ENCODE measurements at places on chromosomes 3 and 15.
A peak's percentile ranks its signal among the peaks of the same experiment; 100 is the strongest.

- no peak for DNase-seq
Observed at GRCh38 chr3:120147072-120147871, 53.0 kb upstream of the GSK3B start.

GRCh38 chr15:56877255-56877970 is 41.0 kb upstream of the TCF12 start:
- DNase-seq = no peak

GRCh38 chr3:118110211-118110610 is 924.4 kb downstream of the IGSF11 start:
- DNase-seq = no peak

DNA sequence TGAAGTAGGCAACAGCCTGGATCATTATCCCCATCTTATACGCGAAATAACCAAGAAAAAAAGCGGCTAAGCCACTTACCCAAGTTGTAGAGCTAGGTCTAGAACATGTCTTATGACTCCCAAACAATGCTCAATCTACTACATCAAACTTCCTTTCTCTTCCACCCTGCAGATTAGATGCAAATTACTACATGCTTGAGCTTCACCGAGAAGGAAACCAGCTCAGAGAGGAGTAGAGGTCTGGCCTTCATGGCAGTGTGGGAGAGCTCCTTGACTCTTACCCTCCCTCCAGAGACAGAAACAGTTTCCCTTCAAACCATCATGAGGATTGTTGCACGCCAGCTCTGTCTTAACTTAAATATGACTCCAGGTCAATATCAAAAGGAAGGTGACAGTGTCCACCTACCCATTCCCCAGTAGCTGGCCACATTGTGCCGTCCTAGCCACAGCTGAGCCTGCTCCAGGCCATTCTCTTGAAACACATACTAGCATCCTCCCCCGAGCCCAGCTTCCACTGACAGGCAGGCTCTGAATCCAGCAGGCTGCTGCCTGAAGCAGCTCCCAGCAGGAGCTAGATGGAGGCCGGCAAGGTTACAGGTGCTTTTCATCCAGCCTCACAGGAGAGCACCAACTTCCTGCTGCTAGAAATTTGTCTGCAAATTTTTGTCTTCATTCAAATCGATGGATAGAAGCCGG is 56.8 kb downstream of the CPN2 start:
- DNase-seq = no peak

DNA sequence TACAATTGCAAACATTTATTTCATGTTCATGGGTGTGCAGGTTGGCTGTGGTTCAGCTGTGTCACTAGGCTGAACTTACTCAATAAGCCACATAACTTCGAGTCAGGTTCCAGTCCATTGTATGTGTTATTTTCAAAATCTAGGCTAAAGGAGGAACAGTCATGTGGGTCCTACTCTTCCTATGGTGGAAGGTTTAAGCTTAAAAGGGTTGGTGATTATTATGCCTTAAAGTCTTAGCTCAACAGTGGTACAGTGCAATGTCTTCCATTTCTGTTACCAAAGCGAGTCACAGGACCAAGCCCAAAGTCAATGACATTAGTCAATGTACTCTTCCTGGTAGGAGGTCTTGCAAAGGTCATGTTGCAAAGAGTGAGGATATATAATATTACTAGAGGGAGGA is 78.2 kb downstream of the ATG7 start:
- no peak for DNase-seq

DNA sequence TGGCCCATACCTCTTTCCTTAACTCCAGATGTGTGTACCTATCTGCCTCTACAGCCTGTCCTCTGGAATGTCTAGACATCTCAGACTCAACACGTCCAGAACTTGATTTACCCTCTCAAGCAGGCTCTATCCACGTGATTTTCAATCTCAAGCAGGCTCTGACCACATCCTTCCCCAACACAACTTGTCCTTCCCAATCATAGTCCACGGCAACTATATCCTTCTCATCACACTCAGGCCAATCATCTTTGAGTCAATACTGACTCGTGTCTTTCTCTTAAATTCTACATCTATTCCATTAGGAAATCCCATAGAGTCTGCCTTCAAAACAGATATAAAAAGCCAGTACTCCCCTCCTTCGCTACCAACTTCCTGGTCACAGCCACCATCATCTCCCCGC is 70.4 kb downstream of the FOXP1 start:
- no peak for DNase-seq

- no peak for DNase-seq
Observed at GRCh38 chr15:39767921-39768320, 14.7 kb downstream of the FSIP1 start.

DNA sequence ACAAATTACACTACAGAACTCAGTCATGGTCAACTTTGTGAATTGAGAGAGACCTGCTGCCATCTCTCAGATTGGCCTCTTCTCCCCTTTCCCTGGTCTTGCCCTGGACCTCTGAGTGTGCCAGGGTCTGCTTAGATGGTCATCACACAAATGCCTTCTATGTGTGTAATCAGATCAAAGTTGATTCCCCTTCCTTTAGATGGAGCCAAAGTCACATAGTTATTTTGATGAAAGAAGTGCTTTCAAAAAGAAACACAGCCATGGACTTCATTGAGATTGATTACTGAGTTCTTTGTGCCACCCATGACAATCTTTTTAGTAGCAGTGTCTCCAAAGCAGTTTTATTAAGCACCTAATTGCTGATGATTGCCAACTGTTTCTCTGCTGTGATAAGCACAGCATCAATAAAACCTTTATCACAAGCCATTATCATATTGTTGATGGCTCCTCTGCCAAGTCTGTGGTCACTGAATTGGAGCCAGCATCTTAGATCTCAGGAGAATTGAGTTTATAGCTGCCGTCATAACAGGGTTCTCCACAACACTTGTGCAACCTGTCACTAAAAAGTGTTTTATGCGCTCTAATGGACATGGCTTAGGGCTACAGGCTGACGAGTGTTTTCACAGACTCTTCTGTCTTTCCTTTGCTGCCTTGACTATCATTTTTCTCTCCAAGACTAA is 149.7 kb upstream of the NUDT16 start:
- DNase-seq = no peak

DNA sequence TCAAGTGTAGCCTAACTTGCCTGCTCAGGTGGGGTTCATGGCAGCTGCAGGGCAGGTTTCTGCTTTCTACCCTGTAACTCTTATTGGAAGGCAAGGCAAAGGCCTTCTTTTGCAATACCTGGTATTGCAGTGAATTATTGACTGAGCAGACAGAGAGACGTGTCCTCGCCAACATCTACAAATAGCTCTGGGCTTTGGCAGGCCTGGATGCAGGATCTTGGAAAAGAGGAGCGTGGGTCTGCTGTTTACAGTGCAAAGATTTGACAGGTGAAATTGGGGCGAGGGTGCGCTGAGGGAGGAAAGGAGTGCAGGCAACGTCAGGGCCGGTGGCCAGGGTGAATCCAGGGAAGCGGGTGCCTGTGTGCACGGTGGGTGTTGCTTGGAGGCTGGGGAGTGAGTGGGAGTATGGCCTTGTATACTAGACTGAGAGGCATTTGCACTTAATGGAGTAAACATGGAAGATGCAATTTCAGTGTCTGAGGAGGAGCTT is 44.5 kb downstream of the ST6GAL1 start:
- DNase-seq = no peak

DNA sequence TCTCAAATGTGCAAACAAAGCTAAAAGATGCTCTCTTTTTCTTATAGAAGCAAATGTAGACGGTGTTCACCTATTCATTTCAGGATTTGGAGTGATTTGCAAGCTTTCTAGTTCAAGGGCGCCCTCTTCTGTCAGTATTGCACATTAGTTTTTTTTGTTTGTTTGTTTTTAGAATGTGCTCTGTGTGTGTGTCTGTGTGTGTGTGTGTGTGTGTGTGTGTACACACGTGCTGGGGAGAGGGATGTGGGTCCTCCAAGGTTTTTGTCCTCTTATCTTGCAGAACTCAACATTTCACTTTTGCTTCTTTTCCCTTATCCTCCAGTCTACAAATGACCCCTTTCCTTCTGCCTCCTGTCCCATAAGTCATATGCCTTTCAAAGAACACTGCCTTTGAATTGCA is 23.5 kb downstream of the DNAH1 start:
- DNase-seq = no peak

DNA sequence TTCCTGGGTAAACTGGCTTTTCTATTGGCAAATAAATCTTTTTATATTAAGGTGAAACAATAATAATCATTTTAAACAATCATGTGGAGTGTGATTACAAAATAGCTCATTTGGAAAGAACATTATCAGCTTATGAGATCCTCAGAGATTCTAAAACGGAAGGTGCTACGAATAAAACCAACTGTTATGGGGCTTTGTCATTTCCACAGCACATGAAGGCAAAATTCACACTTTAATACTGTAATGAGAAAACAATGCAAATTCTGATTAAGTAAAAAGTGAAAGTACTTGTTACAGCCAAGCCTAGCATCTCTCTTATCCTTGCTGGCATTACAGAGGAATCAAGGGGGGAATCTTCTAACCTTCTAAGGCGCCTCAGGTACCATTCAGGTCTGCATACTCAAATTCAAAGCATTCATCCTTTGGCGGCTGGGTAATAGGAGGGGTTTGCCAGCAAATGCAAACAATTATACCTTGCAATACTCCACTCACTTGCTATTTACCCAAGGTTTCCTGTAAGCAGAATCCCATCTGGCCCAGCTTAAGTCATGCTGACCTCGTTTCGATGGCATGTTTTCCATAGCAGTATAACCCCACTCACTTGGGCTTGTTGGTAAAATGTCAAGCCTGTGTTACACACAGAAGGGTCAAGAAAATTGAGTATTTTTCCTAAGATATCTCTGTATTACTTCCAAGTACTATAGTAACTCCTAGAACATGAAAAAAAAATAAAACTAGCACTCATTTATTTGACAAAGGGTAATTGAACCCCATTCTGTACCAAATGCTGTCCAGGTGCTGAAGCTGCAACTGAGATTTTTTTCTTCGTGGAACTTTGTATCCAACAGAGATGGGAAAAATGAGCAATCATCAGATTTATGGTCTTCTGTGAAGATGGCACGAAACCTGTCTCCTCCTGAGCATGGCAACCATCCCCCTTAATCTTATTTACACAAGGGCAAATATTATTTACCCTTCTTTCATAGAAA is 183.7 kb upstream of the LMCD1 start:
- DNase-seq = no peak

GRCh38 chr3:28634019-28634418 is 285.4 kb upstream of the AZI2 start:
- no peak for DNase-seq

GRCh38 chr3:171804618-171805389 is 5.5 kb downstream of the PLD1 start:
- DNase-seq = no peak

DNA sequence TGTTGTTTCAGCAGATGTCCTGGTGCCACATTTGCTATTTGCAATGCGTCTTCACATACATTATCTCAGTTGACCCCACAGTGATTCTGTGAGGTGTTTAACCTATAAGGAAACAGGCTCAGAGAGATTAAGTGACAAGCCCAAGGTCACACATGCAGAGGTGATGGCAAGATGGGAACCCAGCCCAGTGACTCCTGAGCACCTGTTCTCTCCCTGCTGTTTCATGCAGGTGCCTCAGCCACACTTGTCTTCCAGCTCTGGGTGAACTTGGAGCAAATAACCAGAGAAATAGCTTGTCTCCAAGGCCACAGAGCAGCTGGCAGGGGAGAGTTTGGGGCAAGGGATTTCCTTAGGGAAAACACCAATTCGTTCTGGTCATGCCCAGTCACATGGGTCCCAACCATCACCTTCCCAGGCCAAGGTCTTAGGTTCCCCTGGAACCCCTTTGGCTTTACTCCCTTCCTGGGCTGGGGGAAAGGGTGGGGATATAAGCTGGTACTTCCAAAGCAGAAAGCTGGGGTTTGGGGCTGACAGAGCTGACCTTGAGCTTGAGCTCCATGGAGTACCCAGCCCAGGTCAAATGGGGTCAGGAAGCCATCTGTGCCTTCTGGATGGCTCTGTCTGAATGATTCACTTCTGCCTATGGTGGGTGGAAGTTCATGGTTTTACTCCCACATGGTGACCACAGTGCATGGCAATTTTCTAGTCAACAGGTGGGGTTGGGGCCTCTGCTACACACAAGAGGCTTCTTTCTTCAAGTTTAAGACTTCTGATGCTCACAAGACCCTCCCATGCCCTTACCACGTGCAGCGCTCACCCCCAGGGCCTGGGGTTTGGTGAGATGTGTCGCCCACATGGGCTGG is 22.4 kb downstream of the LIPC start:
- no peak for DNase-seq

DNA sequence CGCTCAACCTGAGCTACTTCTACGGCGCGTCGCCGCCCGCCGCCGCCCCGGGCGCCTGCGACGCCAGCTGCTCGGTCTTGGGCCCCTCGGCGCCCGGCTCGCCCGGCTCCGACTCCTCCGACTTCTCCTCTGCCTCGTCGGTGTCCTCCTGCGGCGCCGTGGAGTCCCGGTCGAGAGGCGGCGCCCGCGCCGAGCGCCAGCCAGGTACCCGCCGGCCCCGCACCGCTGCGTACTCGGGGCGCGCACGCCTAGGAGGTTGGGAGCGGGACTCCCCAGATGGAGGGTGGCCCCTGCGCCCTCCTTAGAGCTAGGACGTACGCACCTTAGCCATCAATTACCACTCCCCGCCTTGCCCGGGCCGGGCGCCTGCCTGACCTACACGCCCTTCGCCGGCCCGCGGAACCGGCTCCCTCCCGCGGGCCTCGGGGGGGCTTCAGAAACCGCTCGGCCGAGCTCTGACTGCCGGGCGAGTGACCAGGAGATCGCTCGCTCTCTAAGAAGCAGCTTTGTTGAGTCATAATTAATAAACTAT is 466 bp downstream of the NFKBIZ start:
- peak; percentile 21 for DNase-seq

GRCh38 chr3:16143861-16144447 is 30.5 kb upstream of the GALNT15 start:
- no peak for DNase-seq

DNA sequence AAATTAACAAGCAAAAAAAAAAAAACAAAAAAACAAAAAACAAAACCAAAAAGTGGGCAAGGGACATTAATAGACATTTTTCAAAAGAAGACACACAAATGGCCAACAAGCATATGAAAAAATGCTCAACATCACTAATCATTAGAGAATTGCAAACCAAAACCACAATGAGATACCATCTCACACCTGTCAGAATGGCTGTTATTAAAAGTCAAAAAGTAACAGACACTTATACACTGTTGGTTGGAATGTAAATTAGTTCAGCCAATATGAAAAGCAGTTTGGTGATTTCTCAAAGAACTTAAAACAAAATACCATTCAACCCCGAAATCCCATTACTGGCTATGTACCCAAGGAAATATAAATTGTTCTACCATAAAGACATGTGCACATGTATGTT is 222.4 kb upstream of the CD96 start:
- DNase-seq = no peak

DNA sequence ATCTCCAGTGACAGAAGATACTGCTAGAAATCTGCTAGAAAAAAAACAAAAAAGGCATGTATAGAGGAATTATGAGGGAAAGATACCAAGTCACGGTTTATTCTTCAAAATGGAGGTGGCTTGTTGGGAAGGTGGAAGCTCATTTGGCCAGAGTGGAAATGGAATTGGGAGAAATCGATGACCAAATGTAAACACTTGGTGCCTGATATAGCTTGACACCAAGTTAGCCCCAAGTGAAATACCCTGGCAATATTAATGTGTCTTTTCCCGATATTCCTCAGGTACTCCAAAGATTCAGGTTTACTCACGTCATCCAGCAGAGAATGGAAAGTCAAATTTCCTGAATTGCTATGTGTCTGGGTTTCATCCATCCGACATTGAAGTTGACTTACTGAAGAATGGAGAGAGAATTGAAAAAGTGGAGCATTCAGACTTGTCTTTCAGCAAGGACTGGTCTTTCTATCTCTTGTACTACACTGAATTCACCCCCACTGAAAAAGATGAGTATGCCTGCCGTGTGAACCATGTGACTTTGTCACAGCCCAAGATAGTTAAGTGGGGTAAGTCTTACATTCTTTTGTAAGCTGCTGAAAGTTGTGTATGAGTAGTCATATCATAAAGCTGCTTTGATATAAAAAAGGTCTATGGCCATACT is 4.0 kb downstream of the B2M start:
- no peak for DNase-seq
